Tongue (tissue), 3 donors: ENCODE measurements at places on chromosomes 16 and 17. TPM values are rescaled to one million over a fixed set of nuclear protein-coding genes. Genes with fewer than 3 reads are reported as not detected.

- DNase-seq, result no peak
These were observed 7.5 kb downstream of the CD7 start for GRCh38 chr17:82309656-82310570.

- no peak for DNase-seq
These were observed 20.8 kb upstream of the MYO15B start for GRCh38 chr17:75566834-75567233.

- no peak for DNase-seq
These were observed 2.9 kb downstream of the CIITA start for GRCh38 chr16:10879681-10880589.

DNA sequence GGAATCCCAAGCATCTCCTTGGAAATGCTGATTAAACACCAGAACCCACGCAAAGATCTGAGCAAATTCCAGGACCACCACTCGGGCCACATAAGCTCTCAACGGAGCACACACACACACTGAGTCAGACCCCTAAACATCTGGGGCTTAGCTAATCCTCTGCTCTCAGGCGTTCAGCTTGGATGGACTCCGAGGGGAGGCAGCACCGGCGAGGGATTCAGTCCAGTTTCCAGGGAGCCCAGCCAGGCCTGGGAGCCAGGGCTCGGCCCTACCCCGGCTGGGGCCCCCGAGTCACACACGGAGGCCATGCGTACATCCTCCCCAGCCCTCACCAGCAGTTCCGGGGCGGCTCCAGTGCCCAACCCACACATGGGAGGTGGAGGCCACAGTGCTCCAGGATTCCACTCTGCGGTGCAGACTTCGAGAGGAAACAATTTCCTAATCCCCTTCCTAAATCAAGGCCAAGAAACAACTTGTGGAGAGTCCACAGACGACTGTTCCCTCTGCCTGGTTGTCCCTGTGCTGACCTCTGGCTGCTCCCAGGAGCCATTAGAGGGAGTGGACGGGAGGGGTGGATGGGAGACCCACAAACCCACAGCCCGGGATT, 70.5 kb downstream of the GAS7 start:
- DNase-seq, result peak; percentile 90

GRCh38 chr16:86768228-86768791, 190.0 kb downstream of the FOXL1 start:
- no peak for DNase-seq

GRCh38 chr16:65601781-65602180, 479.9 kb upstream of the CDH11 start:
- no peak for DNase-seq

DNA sequence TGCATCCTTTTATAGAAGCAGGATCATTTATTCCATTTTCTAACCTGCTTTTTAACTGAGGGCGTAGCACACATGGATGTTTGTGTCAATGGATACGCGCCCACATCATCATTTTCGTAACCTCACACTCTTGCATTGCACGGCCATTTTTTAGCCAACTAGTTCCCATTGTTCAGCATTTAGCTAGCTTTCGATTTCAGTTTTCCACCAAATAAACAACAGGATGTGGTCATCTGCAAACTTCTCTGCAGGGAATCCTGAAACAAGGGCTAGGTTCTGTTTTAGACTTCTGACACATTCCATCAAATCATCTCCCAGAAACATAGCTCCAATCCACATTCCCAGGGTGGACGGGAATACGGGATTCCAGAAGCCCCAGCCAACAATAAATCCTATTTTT, 6.4 kb downstream of the CYB561 start:
- no peak for DNase-seq

- no peak for DNase-seq
These were observed 2.1 kb downstream of the SECTM1 start for GRCh38 chr17:82331345-82331939.

DNA sequence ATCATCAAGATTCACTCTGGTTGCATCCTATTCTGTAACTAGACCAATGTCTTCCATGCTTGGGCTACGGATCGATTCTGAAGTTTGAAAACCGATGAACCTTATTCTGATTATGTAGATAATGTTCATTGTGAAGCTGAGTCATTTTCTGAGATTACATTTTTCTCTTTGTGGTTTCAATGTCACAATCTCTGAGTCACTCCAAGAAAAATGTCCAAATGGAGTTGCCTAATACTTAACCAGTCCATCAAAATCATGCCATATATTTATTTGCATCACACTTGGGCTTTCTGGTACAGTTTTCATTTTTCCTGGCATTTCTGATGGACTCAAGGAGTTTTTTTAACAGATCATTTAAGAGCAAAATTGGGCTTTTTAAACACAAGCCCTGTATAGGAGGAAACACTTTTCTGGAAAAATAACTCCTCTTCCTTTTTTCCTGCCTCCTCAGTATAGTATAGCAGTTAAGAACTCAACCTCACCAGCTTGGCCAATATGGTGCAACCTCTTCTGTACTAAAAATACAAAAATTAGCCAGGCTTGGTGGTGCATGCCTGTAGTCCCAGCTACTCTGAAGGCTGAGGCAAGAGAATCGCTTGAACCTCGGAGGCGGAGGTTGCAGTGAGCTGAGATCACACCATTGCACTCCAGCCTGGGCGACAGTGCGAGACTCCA, 17.5 kb downstream of the CACNG3 start:
- no peak for DNase-seq

DNA sequence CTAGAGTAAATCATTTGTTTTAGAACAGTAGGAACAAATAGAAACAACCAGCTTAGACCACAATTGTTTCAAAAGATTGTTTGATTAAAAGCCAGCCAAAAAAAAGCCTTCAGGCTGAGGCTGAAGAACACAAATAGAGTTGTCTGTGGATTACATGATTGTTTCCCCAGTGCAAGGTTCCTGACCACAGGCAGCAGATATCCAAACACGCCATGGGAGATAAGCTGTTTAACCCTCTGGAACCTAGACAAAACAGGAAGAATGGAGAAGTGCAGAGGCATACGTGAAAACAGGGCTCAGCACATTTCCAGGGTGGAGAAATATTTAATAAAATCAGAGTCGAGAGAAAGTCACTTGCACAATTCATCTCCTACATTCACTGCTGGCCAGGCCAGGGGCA, 21.0 kb downstream of the ATPAF2 start:
- no peak for DNase-seq

- DNase-seq, result no peak
These were observed 14.7 kb downstream of the CCR7 start for GRCh38 chr17:40550608-40551007.

- no peak for DNase-seq
These were observed 10.2 kb upstream of the CLEC18B start for GRCh38 chr16:74431516-74431915.

DNA sequence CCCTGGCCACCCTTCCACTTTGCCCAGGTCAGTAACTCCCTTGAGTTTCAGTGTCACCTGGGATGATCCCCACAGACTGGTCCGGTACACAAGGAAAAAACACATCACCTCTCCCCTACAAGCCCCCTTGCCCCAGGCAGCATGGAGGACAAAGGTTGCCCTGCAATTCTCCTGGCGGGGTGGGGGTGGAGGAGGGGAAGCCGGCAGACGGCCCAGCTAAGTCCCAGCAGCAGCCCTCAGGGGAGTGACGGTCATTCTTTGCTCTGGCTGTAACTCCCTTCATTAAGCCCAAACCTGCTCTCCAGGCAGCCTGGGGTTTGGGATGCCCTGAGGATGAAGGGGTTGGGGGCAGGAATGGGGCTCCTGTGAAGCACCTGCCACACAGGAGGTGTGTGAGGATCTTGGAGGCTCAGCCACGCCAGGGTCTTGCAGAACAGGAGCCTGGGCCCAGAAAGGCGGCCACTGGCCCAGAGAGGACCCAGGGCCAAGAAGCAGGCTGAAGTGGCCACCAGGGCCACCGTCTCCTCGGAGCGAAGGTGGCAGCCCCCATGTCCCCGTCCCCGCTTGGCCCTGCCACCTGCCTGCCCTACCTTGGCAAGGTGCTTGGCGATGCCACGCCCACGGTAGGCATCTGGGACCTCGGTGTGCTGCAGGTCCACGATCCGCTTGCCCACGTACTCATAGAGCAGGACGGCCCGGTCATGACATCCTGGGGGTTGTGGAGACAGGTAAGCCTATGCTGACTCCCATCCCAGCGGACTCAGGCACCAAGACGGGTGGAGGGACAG, 9.5 kb downstream of the NATD1 start:
- no peak for DNase-seq

GRCh38 chr17:29590411-29591145, 1.1 kb upstream of the GIT1 start:
- DNase-seq, result no peak

GRCh38 chr17:44061446-44061845, 5.0 kb downstream of the LSM12 start:
- no peak for DNase-seq

DNA sequence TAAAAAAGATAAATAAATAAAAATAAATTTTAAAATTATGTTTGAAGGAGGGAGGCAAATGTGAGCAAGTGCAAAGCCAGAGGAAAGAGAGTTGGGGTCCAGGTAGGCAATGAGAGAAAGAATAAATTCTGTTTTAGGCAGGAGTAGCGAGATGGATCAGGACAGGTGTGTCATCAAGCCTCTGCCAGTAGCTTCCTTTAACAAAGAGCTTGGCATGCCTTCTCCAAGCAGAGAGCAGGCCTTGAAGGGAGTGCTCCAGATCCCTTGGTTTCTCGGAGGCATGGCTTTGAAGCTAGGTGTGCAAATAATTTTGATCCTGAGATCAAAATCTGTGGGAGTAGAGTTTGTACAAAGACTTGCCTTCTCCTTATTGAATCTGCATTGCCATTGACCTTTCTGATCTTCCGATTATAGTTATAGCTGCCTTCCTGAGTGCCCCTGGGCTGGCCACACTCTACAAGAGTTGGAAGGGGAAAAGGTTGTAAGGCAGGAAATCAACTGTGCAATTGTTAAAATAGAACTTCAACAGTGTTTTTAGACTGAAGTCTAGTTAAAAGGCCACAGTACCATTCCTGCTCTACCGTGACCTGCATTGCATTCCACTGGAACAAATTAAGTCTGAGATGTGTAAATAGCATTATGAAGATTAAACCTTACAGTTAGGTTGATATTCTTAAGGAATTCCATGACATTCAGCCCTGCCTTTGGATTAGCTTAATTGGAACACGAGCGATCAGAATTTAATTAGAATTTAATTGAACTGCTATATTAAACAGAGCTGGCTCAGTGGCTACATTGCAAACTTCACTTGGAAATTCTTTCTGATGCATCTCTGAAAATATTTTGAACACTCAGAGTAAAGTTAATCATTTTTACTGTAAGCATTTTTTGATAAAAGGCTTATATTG, 33.7 kb downstream of the IQCK start:
- DNase-seq, result peak; percentile 27

DNA sequence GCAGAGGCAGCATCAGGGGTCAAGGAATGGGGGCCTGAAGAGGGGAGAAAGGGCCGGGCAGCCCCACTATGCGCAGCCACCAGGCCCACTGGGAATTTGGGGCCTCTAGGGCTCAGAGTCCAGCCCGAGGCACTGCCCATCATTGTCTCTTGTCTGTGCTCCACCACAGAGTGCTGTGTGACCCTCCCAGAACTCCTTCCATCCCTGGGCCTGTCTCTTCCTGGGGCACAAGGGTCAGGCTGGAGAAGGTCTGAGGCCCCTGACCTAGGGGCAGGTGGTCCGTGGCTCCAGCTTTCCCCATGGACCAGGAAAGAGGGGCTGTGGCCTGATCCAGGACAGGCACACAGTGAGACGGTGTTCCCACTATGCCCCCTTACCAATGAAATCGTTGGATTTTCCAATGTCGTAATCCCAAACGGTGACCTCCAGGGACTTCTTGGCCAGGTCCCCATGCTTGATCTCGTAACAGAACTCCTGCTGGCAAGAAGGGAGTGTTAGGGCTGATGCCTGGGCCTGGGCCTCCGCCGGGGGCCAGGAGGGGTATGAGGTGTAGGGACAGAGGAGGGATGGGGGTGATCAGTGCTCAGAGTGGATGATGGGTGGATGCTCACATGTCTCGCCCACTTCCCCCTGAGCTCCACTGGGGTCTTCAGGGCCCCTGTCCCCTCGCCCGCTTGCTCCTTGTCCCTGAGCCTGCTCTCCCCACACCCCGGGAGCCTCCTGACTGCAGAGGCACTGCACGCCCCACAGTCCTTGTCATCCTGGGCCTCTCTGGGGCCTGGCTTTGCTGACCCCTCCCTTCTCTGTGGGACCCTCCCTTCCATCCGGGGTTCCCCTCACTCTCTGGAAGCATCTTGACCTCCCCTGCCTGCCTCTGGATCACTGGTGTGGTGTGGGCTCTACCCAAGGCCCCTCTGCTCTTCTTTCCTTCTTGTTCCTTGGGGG, 10.7 kb downstream of the SCGB1C2 start:
- no peak for DNase-seq

DNA sequence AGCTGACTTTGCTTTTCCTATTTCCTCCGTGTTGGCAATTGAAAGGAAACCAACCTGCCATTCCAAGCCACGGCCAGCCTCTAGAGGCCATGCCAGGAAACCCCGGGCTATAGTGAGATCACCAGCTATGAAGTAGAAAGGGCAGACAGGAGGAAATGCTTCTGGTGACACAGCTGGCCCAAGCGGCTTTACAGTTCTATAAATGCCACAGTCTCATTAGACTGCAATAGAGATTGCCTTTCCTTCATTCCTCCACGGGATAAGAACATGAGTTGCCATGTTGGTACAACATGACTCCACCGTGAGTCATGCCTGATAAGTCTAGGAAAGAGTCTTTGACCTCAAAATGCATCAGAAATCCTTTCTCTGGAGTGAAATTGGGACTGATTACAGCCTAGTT, 384.9 kb downstream of the GRIN2A start:
- peak; percentile 26 for DNase-seq

GRCh38 chr16:89607937-89608740, 5.3 kb upstream of the DPEP1 start:
- DNase-seq, result no peak

- peak; percentile 81 for DNase-seq
These were observed 2.4 kb upstream of the FOXL1 start for GRCh38 chr16:86575754-86576557.

GRCh38 chr17:49557312-49558024, 18.2 kb upstream of the NXPH3 start:
- peak; percentile 64 for DNase-seq

DNA sequence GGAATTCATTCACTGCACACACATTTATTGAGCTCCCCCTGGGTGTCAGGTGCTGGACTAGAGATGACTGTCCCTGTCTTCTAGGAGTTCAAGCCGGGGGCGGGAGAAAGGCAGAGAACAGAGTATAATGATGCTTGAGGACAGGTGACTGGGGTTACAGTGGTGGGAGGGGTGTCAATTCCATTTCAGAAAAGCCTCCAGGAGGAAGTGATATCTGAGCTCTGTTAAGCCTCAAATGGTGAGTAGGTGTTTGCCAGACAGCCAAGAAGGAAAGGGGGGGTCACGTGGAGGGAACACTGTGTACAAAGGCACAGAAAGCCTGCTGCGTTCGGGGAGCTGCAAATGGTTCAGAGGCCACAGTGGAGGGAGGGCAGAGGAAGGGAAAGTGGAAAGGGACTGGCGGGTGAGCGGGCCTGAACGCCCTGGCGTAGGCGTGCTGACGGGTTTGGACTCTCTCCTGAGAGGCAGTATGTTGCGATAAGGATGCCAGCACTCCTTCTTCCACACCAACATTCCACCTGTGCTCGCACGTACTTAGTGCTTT, 9.7 kb upstream of the NXPH3 start:
- no peak for DNase-seq

CCL23 gene
- total RNA-seq, result not detected

MEFV gene
- total RNA-seq, result 2.1 TPM

C1QTNF8 gene
- not detected for total RNA-seq

TTLL6 gene
- total RNA-seq, result not detected

TEX14 gene
- total RNA-seq, result under 0.01 TPM

PRSS22 gene
- total RNA-seq, result 18.2 TPM

C16orf54 gene
- total RNA-seq, result 0.72 TPM

TMIGD1 gene
- not detected for total RNA-seq
